ENCODE measurements at places on chromosomes 7 and 10.

GRCh38 chr10:129101232-129101980 lies 365.6 kb upstream of the MGMT start:
- no peak for DNase-seq

GRCh38 chr10:113604572-113604971 lies 51.7 kb downstream of the HABP2 start:
- no peak for DNase-seq

DNA sequence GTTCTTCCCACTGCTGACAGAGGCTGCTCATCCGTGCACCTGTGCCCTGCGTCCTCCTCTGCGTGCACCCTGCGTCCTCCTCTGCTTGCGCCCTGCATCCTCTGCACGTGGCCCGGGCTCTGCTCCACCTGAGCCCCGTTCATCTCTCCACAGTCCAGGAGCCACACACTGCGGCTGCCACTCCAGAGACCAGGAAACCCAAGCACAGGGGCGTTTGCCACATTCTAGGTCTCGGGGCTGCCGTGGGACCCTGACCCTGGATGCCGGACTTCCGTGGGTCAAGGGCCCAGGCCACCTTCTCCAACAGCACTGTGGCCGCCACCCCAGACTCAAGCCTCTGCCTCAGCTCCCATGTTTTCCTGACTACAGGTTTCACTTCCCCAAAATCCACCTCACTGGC lies 460.4 kb downstream of the PTPRN2 start:
- no peak for DNase-seq

- DNase-seq: no peak
Observed at GRCh38 chr7:37320140-37320847, 128.4 kb downstream of the ELMO1 start.

- no peak for DNase-seq
Observed at GRCh38 chr7:102004848-102005247, 187.4 kb downstream of the CUX1 start.

GRCh38 chr10:49056356-49056755 lies 59.0 kb downstream of the VSTM4 start:
- no peak for DNase-seq

GRCh38 chr7:30841025-30841735 lies 70.0 kb downstream of the MINDY4 start:
- no peak for DNase-seq
